Suppressor macrophage treated with lipopolysaccharide for 1 hour (primary cell): ENCODE measurements at places on chromosomes 1 and 21.

DNA sequence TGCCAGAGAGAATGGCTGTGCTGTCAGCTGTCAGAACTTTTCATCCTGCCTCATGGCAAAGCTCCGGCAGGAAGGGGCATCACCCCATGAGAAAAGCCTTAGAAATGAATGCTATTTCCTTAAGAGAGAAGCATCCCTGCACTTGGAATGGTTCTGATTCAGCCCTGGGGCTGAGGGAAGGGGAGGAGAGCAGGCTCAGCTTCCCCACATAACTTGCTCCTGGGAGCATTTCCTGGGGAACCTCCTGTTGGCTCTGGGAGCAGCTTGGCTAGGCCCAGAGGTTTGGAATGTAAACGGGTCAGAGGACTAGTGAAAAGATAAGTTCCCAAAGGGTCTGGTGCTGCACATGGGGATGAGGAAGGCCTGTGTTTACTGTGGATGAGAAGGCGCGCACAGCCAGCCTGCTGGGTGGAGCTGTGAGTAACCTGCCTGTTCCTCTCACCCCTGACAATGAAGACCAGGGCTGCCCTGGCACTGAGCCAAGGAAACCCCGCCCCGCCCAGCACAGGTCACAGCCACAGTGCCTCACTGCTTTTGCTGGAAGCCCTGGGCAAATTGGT, 5.0 kb downstream of the PRELP start:
- peak; percentile 43 for DNase-seq

DNA sequence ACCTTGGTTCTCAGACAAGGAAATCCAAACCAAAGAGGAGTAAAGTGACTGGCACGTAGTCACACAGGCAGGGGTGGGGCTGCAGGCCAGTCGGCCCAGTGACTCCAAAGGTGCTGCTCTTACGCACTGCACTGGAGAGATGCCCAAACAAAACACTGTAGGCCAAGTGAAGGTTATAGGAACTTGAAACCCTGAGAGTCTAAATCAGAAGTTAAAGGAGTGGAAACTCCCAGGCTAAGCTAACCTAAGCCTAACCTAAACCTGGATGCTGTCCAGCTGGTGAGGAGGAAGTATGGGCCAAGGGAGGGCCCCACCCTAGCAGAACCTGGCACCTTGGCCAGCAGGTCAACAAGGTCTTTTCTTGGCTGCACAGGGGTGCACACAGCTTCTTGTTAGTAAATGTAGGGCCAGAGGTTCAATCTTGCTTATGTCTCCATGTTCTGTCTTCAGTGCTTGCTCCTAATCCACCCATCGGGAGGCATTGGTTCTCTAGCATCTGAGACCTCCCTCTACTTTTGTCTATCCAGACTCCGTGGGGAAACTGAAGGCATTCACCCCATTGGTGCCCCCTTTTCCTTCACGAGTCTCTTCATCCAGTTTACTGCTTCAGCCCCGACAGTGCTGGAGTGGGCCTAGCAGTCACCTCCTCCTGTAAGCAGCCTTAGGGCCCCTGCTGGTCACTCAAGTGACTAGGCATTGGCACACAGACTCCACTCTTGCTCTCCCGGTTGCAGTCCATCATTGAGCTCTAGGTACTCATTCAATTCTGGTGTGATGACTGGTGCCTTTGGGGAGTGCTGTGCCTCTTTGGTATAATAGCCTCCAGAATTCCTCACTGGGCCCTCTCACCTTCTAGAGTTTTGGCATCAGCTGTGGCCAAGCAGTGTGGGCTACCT, 12.9 kb upstream of the TMEM125 start:
- no peak for DNase-seq

GRCh38 chr1:2632051-2632430, 775 bp downstream of the MMEL1 start:
- no peak for DNase-seq

GRCh38 chr1:89553157-89553556, 28.5 kb downstream of the LRRC8B start:
- DNase-seq: no peak

DNA sequence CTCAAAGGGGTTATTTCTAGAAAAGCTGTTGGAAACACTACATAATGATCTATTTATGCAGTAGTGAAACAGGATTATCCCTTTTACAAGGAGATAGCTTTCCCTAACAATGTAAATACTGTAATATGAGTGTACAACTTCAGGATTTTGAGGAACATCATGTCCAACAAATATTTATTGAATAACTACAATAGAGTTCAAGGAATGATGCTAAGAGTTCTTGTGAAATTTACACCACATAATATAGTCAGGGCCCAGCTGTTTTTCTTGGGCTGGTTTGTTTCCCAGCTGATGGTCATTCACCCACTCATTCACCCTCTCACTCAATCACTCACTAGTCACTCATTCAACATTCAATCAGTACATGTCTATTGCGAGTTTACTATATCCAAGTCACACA, 12.3 kb upstream of the LYPLAL1 start:
- no peak for DNase-seq

GRCh38 chr21:35954066-35954465, 106.3 kb downstream of the SETD4 start:
- no peak for DNase-seq

- no peak for DNase-seq
Measured at GRCh38 chr1:224770336-224770693, 154.2 kb downstream of the CNIH3 start.

GRCh38 chr1:220511785-220512184, 16.2 kb upstream of the MARK1 start:
- no peak for DNase-seq

GRCh38 chr1:17156108-17156507, 36.9 kb upstream of the PADI2 start:
- no peak for DNase-seq

DNA sequence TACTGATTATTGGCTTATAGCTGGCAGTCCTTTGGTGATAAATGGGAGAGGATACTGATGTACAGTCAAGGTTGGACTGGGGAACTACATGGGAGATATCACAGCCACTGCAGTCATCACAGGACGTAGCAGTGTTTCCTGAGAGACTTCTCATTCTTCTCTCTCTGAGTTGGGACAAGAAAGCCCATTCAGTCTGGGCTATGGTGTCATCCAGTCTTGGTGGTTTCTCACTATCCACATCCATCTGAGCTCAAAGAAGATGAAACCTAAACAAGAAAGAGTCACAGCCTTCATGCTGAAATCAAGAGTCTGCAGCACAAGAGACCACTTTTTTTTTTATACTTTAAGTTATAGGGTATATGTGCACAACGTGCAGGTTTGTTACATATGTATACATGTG, 12.8 kb upstream of the CD53 start:
- no peak for DNase-seq

DNA sequence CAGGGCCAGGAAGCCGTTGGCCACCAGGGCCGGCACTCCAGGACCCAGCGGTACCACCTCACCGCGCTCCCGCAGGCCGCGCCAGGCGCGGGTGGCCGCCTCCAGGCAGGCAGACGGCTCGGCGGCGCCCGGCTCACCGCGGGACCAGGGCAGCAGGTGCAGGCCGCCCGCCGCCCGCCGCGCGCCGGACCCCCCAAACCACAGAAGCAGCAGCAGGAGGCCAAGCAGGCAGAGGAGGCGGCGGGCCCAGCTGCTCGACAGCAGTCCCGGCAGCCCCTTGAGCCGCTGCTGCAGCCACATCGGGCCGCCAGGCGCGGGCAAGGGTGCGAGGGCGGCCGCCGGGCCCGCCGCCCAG, 312 bp downstream of the KIAA2013 start:
- no peak for DNase-seq

DNA sequence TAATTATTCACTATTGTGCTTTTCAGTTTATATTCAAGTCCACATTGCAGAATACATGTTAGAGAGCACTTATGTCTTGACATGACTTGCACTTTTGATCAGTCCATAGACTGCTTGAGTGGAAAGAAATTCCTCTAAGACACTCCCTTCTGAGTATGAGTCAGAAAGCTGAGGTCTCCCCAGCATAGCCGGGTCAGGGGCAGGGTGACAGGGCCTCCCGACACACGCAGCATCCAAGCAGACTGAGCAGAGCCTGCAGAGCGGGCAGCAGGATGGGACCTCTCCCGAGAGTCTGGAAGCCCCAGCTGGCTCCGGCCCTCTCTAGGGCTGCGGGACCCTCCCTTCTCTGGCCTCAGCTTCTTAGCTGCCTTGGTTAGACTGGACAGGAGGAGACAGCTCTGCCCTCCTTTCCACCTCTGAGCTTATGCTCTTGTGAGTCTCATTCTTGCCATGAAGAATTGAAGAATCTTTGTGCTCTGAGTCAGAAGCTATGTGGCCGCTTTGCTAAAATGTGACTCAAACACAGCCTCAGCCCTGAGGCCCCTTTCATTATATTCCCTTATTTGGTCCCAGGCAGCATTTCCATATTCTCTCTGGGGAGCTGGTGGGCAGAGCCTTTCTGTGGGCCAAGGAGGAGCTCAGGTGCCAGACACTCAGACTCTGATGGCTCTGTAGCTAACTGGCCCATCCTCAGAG, 11.2 kb upstream of the CAPN2 start:
- peak; percentile 75 for DNase-seq

- no peak for DNase-seq
Measured at GRCh38 chr1:245007852-245008251, 143.5 kb upstream of the HNRNPU start.

DNA sequence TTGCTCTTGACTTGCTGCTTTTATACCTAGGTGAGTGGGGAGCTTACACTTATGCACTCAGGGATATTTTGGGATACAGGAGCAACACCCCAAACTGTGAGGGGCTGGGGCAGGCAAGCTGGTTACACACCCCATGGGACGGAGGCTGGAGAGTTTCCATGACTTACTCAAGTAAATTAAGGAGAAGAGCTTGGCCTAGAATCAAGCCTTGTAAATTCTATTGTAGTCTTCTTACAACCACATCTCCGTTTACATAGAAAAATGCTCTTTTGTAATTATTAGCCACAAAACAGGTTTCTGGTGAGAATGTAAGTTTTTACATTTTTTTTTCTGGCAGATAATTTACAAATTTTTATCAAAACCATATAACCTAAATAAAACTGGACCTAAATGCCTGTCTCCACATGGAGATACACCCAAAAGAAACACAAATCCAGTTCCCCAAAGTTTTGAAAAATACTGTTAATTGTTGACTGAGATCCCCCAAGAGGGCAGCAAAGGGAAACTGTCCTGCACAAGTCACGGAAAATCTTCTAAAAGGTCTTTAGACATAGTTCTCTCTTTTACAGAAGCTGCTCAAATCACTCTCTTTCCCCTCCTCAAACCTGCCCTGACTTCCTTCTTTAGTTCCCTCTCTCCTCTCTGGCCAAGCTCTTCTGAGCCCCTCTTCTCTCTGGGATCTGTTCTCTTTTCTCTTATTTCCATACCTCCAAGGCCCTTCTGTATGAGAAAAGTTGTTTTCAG, 134.0 kb downstream of the HIVEP3 start:
- peak; percentile 44 for DNase-seq

DNA sequence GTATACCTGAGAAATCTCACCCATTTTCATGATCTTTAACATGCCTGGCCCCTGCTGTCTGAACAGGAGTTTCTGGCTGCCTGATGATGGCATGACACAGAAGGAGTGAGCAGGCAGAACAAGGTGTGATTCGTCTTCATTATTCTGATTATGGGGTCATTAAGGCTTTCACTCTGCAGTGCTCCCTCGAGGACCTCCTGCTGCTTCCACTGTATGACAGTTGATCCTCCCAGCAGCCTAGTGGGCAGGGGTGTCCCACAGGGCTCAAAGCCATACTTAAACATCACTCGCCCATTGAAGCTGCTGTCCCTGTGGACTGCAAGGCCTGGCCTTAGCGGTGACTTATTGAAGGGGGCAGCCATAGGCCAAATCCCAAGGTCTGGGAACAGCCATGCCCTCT, 12.7 kb upstream of the PARS2 start:
- no peak for DNase-seq

DNA sequence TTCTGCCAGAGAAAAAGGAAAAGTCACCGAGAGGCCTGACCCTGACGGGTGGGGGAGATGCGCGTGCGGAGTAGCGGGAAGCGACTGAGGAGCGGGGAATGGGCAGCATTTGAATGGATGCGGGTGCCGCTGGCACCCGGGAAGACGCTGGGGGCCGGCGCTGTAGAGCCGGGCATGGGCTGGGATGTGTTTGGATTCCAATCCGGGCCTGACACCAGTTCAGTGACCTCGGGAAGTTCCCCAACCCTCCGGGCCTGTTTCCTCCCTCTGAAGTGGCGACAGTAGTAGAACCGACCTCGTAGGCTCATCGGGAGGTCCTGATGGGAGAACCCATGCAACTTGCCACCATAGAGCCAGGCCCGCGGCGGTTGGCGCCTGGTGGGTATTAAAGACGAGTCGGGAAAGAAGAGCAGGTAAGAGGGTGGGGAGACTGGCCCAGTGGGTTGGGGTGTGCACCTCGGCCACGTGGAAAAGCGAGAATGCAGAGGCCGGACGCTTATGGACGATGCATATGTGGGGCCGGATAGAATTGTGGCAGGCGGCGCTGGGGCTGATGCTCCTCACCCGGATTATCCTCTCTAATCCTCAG, 642 bp upstream of the SLC16A1 start:
- peak; percentile 65 for DNase-seq

- no peak for DNase-seq
Measured at GRCh38 chr21:36229181-36229580, 72.6 kb downstream of the DOP1B start.

DNA sequence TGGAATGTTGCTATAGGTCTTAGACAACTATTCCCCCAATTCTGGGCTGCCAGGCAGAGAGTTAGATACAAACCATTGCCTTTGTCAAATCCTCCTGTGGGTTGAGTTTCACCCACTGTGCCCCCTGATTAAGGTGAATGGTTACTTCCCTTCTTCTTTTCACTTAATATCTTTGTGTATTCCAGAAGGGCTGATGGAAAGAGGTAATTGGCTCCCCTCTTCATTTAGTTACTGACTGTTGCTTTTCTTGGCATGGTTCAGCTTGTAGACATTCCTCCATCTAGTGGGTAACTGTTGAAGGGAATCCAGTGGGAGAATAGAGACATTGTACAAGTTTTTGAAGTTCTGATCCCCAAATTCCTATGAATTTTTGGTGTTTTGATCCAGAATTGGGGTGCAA, 43.8 kb upstream of the MACF1 start:
- no peak for DNase-seq

- DNase-seq: no peak
Measured at GRCh38 chr1:183674339-183674738, 21.2 kb upstream of the APOBEC4 start.

- peak; percentile 85 for DNase-seq
Measured at GRCh38 chr1:39901714-39902459, at the start of gene MYCL. Gene MYCL, minus strand, starts transcription at chr1:39901917. Its CDS starts 483 bp downstream, at chr1:39901434.

- DNase-seq: no peak
Measured at GRCh38 chr1:115797486-115797885, 29.0 kb upstream of the CASQ2 start.
